Activated CD4-positive, alpha-beta T cell treated with anti-CD3 and anti-CD28 coated beads, Interleukin-2, amount 10 ng/mL, durations not matched to agents 24 days and 14 days (primary cell): ENCODE measurements at places on chromosomes 12 and 14. TPM values are rescaled to one million over a fixed set of nuclear protein-coding genes. Genes with fewer than 3 reads are reported as not detected.

The FAM90A1 gene
- total RNA-seq = 0.14 and 0.31 TPM in 2 replicates

The PCED1B gene
- 51.7 and 55.2 TPM in 2 replicates for total RNA-seq

The PTPRR gene
- total RNA-seq = not detected in 2 replicates

The CPSF6 gene
- total RNA-seq = 114 and 121 TPM in 2 replicates

GRCh38 chr14:22598099-22598895 lies at the start of gene ABHD4:
ABHD4 (plus strand) TSS chr14:22598300; CDS start chr14:22598307, 7 bp downstream.
- peak; percentile 94 for DNase-seq

GRCh38 chr12:7859552-7859951 lies 13.2 kb downstream of the SLC2A14 start:
- no peak for DNase-seq

DNA sequence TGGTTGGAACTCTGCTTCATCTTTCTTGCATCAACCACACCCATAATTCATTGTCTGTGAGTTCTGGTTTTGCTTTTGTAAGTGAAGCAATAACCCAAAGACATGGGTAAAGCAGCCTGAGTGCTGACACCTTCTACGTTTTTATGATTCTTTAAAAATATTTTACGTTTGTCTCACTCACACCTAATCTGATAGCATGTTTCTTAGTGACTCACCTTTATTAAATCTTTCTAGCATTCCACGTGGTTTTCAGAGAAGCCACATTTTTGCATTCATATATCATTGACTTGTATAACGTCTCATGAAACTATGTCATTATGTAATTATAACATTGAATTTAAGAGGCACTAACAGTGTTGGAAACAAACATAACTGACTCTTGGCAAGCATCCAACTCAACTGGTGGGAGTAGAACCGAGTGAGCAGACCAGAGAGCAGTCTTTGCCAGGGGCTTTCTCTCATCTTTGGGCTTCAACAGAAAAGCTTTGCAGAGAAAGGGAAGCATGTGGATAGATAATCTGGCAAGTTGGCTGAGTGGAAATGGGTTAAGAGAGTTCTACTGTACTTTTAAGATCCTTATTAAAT lies 118.8 kb downstream of the TPH2 start:
- DNase-seq = no peak

The PLEKHD1 gene
- 0.12 TPM in 1 of 2 replicates, not detected in the other for total RNA-seq

- DNase-seq = no peak
These were observed 76.0 kb downstream of the WDR20 start for GRCh38 chr14:102215576-102216250.

The PTPRB gene
- not detected in 2 replicates for total RNA-seq

DNA sequence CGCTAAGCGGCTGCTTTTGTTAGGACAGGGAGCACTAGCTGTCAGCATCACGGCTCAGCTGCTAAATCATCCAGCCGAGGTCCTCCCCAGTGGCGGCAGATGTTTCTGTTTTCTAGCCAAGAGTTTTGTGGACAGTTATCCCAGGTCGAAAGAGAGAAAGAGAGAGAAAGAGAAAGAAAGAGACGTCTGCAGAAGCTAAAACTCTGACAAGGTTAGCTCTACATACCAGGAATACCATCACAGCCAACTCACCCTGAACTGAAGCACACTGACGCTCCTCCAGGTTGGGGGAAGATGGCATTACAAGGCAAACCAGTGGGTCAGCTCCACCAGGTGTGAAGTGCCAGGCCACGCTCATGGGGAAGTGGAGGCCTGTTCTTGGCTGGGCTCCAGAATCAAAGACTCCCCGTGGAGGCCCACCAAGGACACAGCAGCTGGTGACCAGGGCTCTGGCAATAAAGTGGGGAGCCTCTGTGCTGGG lies 64.9 kb upstream of the DICER1 start:
- no peak for DNase-seq

DNA sequence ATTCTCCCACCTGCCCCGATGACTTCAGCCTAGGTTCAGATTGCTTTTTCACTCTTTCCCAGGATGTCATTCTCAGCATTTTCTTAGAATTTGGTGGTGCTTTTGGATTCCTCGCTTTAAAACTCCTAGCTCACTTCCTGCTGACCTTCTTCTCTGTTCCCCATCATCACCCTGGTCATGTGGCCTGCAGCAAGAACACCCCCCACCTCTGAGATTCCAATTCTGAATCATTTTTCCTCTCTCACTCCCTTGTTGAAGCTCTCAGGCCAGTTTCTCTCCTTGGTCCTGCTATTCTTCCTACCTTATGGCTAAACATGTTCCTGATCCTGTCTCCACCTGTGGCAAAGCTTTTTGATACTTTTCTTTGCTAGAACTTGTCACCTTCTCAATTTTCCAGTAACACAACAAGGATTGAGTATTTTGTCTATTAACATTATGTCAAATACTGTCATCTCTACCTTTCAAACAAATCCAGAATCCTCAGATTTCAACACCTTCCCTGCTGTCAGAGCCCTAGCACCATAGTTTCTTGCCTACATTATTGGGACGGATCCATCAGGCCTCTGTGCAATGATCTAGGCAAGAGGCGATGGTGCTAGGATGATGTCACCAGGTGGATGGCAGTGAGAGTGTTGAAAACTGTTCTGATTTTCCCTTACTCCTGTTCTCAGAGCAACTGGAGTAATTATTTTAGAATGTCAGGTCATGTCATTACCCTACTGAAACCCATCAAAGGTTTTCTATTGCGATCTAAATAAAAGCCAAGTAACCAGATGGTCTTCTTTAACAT lies 233.7 kb downstream of the MON2 start:
- no peak for DNase-seq

DNA sequence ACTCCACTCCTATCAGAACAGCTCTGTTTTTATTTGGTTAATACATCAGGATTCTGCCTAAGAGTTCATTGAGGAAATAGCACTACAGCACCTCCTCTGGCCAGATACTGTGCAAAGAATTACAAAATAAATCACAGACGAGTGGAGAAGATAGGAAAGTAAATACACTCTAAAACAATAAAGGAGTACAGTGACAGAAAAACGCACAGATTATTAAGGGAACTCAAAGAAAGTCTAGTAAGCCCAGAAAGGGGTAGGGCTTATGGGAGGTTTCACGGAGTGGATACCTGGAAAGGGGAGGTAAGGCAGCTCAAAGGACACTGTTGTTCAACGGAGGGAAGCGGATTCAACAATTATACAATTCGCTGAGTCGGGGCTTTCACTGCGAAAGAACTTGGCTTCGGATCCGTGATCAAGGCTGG lies 5.5 kb downstream of the OR10AD1 start:
- no peak for DNase-seq

- DNase-seq = peak; percentile 58
These were observed 23.9 kb downstream of the GNG2 start for GRCh38 chr14:51884086-51884927.

The OTUB2 gene
- 1.3 and 1.7 TPM in 2 replicates for total RNA-seq

- no peak for DNase-seq
These were observed 73.7 kb downstream of the ESR2 start for GRCh38 chr14:64220466-64220865.

The PLD4 gene
- 0.07 and 0.21 TPM in 2 replicates for total RNA-seq

GRCh38 chr14:50363714-50364111 lies 33.0 kb downstream of the CDKL1 start:
- peak; percentile 89 for DNase-seq

GRCh38 chr14:55578511-55578910 lies 1.5 kb upstream of the KTN1 start:
- DNase-seq = no peak

DNA sequence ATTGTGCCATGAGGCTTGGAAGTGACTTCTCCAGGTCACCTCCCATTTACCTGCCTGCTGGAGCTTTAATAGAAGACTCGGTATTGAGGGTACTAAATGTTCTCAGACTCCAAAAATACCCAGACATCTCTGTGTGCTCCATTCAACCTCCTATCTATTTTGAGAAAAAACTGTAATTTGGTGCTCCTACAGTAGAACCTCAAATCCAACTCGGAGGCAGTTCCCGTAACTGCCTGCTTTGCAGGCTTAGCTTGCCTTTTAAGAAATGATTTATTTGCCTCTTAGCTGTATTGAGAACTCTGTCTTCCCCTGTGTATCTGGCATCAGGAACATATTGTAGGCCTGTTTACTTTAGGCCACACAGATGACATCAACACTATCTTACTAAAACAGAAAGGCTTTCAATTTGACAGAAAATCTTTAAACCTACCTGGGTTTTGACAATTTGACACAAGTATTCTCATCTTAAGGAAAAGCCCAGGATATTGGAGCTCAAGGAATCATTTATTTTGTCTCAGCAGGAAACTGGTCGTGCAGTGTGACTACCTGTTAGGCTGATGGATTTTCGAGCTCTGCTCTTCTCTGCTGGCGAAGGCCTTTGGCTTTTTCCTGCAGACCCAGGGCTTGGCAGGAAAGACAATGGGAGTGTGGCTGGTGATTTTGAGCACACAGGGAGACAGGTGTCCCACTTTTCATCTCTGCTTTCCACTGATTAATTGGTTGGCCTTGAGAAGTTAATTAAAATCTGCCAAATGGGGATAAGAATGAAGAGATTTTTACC lies 314.8 kb downstream of the SNAPC1 start:
- peak; percentile 40 for DNase-seq

DNA sequence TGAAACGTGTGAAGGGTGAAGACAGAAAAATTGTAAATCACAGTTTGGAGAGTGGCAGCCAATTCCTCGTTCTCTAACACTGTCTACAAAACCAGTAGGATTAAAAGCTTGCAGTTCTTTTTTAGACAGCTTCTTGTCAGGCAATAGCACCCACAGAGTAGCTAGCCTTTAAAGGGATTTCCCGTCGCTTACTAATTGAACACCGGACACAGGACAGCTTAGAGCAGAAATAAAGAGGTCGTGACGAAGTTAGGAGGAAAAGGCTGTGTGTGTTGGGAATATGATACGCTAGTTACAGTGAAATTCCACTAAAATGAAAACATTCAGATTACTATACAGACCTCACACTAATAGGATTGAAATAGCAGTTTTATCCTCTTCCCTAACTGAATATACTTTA lies 149.1 kb upstream of the FLRT2 start:
- DNase-seq = no peak

The IKZF4 gene
- total RNA-seq = 24.3 and 26.1 TPM in 2 replicates
